ENCODE measurements at places on chromosomes 13 and 19. TPM values are rescaled to one million over a fixed set of nuclear protein-coding genes. Genes with fewer than 3 reads are reported as not detected.

- no peak for DNase-seq
Measured at GRCh38 chr13:51501592-51502152, 48.8 kb upstream of the INTS6 start.

DNA sequence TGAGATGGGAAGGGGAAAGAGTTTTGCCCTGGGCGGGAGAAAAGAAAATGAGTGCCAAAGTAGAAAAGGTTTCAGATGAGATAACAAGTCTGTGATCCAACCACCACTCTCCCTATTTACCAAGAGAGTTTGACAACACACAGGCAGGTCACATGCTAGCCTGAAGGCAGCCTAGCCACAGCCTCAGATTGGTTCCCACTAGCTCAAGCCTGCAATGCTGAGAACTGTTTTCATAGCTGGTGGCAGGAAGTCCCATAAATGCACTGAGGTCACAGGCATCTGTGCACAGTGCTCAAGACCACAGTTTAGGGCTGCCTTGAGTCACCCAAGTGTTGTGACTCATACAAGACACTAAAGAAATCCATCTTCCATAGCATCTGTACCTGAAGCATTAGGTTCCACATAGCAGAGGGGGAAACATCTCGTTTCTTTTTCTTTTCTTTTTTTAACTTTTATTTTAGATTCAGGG lies 18.5 kb upstream of the POP4 start:
- no peak for DNase-seq

DNA sequence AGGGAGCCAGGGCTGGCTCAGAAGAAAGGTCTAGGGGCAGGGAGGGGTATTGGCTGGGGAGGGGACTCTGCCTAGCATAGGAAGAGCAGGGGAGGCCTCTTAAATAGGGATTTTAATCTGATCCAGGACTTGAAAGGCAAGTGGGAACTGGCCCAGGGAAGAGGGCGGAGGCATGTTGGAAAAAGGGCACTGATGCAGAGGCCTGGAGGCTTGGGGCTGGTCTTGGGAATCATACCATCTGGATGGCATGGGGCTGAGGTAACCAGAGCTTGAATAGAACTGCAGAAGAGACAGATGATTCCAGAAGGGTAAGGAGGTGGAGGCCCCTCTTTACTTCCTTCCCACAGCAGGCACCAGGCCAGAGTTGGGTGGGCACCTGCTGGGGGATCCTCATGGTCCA lies 29.1 kb downstream of the CERS4 start:
- DNase-seq: no peak

The FPR3 gene
- not detected for polyA plus RNA-seq

The CABP5 gene
- polyA plus RNA-seq: not detected

The TSKS gene
- polyA plus RNA-seq: 1.3 TPM

The HSPH1 gene
- 54.3 TPM for polyA plus RNA-seq

The MBD3L2 gene
- polyA plus RNA-seq: not detected

Measured in keratinocyte (primary cell).